ENCODE measurements at places on chromosomes 5 and 9. TPM values are rescaled to one million over a fixed set of nuclear protein-coding genes. Genes with fewer than 3 reads are reported as not detected.

IFNK gene
- not detected for total RNA-seq

RGS7BP gene
- total RNA-seq = not detected

DNA sequence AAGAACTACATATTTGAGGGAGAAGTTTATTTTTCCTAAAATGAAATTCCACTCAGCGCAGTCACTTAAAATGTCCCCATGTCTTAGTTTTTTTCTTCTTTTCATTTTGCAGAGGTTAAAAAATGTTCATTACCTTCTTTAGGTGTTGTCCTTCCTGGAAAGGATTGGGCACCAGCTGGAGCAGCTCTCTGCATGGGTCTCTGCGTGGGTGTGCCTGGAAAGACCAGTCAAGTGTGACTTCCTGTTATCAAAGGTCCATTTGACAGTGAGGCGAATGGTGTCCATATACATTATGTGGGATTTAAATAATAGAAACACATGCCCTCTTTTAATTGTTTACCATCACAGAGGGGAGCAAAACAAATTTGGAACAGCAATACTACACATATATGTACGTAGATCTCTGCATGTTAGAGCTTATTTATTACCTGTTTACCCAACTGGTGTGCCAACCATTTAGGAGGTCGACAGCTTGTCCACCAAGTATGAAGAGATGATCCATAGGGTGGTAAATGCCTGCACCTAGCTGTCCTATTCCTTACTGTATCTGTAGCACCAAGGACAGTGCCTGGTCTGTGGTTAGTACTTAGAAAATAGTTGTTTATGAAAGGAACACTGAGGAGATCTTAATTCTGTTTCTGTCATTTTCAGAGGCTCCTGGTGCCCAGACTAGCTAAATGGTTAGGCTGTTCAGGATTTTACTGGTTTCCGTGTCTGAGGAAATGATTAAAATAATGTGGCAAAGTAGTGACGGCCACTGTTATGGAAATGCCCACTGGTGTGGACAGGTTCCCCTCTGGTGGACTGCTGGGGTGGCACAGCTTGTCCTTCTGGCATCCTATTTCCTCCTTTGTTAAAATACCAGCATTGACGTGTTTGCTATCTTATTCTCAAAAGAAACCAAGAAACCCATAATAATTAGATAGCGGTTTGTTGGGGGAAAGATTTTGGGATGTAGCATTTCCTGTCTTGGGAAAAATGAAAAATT lies 200.4 kb downstream of the MAST4 start:
- no peak for DNase-seq
- no peak overlapping the region for H3K27ac ChIP-seq
- H3K4me1 ChIP-seq = no peaks in the 10 kb centered on the region
- H3K27me3 ChIP-seq = peaks cover 43% of the 10 kb centered on the region

GRCh38 chr5:176659860-176660461 lies 12.7 kb downstream of the TSPAN17 start:
- peaks cover 7% of the 10 kb centered on the region for H3K27me3 ChIP-seq
- no peak for DNase-seq
- H3K4me1 ChIP-seq = peaks cover 33% of the 10 kb centered on the region

- H3K27ac ChIP-seq = no peak overlapping the region
- no peaks in the 10 kb centered on the region for H3K4me1 ChIP-seq
- H3K36me3 ChIP-seq = no peaks in the 10 kb centered on the region
- no peak overlapping the region for H3K4me3 ChIP-seq
- no peak for DNase-seq
- H3K27me3 ChIP-seq = no peaks in the 10 kb centered on the region
Measured at GRCh38 chr5:105274079-105274478, 1711.5 kb upstream of the NUDT12 start.

DNA sequence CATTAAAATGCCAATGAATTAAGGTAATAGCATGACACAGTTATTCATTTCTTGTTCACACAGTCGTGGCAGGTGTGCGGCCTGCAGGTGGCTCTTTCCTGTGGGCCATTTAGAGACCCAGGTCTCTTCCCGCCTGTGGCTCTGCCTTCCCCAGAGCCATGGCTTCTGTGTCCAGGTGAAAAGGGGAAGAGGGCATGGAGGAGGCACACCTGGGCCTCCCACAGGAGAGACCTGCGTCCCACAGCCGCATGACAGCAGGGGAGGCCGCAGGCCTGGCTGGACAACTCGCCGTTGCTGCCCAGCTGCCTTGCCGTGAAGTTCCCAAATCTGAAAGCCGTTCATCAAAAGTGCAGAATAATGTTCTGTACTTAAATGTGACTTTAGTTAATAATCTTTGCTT lies 14.4 kb upstream of the PLEKHG4B start:
- no peaks in the 10 kb centered on the region for H3K36me3 ChIP-seq
- H3K4me3 ChIP-seq = no peak overlapping the region
- H3K27me3 ChIP-seq = no peaks in the 10 kb centered on the region
- no peak overlapping the region for H3K27ac ChIP-seq
- DNase-seq = no peak

MLANA gene
- not detected for total RNA-seq

RXFP3 gene
- total RNA-seq = not detected

DNA sequence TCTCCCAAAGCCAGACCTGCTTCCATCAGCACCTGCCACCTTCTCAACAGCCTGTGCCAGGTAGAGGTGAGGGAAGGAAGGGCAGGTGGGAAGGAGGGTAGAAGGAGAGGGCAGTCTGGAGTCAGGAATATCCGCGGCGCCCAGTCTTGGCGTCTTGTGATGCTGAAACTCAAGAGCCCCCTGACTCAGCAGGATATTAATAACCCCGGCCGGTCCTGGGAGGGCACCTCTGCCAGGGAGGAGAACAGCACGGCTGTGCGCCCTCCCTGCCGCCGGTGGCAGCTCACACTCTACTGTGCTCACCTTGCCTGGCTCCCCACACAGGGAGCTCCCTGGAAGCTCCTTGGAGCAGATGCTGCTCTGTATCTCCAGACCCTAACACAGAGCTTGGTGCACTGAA lies 11.6 kb upstream of the NTNG2 start:
- peaks cover 27% of the 10 kb centered on the region for H3K27me3 ChIP-seq
- DNase-seq = no peak
- no peak overlapping the region for H3K4me3 ChIP-seq

PRRX2 gene
- 0.15 TPM for total RNA-seq

- DNase-seq = peak; percentile 26
- no peaks in the 10 kb centered on the region for H3K27me3 ChIP-seq
- H3K4me3 ChIP-seq = peak overlapping the region; percentile 18
- no peak overlapping the region for H3K27ac ChIP-seq
- peaks cover 5% of the 10 kb centered on the region for H3K36me3 ChIP-seq
- H3K4me1 ChIP-seq = peaks cover 14% of the 10 kb centered on the region
Measured at GRCh38 chr9:88280816-88281382, 107.3 kb upstream of the SPIN1 start.

DNA sequence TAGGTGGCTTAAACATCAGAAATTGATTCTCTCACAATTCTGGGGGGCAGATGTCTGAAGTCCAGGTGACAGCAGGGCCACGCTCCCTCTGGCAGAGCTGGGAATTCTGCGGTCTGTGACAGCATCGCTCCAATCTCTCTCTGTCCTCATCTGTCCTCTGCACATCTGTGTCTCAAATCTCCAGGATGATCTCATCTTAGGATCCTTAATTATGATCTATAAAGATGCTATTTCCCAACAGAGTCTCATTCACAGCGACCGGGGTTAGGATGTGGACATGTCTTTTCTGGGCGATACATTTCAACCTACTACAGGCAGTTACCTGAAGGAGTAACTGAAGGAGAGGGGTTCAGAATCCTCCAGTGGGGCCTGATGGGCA lies 31.4 kb downstream of the ANKRD33B start:
- DNase-seq = no peak
- peaks cover 31% of the 10 kb centered on the region for H3K4me1 ChIP-seq
- no peak overlapping the region for H3K4me3 ChIP-seq
- peaks cover 2% of the 10 kb centered on the region for H3K27me3 ChIP-seq

NMUR2 gene
- not detected for total RNA-seq

- no peak overlapping the region for H3K4me3 ChIP-seq
- H3K27me3 ChIP-seq = no peaks in the 10 kb centered on the region
- DNase-seq = no peak
- H3K4me1 ChIP-seq = peaks cover 10% of the 10 kb centered on the region
Measured at GRCh38 chr5:179967489-179967888, 59.8 kb upstream of the TBC1D9B start.

GRCh38 chr9:83425240-83425639 lies 113.0 kb downstream of the FRMD3 start:
- no peak for DNase-seq
- H3K27ac ChIP-seq = no peak overlapping the region
- H3K4me1 ChIP-seq = no peaks in the 10 kb centered on the region
- no peaks in the 10 kb centered on the region for H3K36me3 ChIP-seq

DNA sequence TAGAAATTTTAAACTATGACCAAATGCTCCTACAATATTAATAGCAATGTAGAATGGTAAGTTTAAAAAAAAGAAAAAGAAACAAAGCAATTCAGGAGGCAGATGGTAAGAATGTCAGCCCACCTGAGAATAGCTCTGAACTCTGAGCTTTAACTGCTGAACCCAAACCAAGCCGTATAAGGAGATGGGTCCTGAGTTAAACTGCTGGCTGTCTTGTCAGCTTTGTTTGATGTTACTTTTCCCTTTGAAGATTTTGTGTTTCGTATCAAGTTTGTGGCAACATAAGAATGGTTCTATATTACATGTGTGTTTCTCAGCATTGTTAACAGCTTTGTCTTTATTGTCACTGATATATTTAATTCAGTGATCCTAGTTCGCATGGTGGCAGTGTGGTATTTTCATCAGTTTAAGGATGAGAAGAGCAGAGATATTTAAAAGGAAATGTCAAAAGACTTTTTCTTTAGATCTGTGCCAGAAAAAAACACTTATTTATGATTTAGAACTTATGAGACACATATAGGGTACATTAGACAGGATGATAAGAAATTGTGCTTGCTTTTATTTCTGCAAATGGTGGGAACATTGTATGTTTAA lies 390.1 kb downstream of the CCDC171 start:
- DNase-seq = no peak
- no peaks in the 10 kb centered on the region for H3K27me3 ChIP-seq
- no peaks in the 10 kb centered on the region for H3K4me1 ChIP-seq
- H3K4me3 ChIP-seq = no peak overlapping the region
- no peak overlapping the region for H3K27ac ChIP-seq

DNA sequence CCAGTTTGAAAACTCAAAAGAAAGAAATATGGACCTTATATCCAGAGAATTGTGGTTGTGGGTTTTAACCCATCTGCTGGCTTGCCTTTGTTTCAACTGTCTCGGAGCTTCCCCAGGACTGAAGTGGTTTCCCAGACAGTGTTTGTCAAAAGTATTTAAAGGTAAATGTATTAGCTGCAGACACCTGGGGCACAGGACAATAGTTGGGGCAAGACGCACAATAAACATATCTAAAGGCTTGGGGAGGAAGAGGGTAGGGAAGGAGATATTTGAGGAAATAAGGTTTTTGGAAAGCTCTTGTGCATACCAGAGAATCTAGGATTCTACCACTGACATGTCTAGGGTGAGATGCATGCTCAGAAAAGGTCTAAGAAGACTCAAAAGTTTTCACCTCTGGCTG lies 99.0 kb downstream of the ADAMTS2 start:
- H3K4me1 ChIP-seq = no peaks in the 10 kb centered on the region
- DNase-seq = no peak
- no peak overlapping the region for H3K4me3 ChIP-seq
- H3K27ac ChIP-seq = no peak overlapping the region
- no peaks in the 10 kb centered on the region for H3K36me3 ChIP-seq

GRCh38 chr5:178487911-178488600 lies 102.1 kb downstream of the COL23A1 start:
- no peaks in the 10 kb centered on the region for H3K27me3 ChIP-seq
- no peak for DNase-seq
- H3K36me3 ChIP-seq = peaks cover 3% of the 10 kb centered on the region

CCL27 gene
- total RNA-seq = not detected

DPP7 gene
- total RNA-seq = 206 TPM

GRCh38 chr9:18849890-18850677 lies 182.9 kb downstream of the SAXO1 start:
- H3K27ac ChIP-seq = no peak overlapping the region
- no peaks in the 10 kb centered on the region for H3K36me3 ChIP-seq
- H3K4me3 ChIP-seq = no peak overlapping the region
- no peaks in the 10 kb centered on the region for H3K4me1 ChIP-seq
- peaks cover 7% of the 10 kb centered on the region for H3K27me3 ChIP-seq

TMEM38B gene
- total RNA-seq = 8.7 TPM

DNA sequence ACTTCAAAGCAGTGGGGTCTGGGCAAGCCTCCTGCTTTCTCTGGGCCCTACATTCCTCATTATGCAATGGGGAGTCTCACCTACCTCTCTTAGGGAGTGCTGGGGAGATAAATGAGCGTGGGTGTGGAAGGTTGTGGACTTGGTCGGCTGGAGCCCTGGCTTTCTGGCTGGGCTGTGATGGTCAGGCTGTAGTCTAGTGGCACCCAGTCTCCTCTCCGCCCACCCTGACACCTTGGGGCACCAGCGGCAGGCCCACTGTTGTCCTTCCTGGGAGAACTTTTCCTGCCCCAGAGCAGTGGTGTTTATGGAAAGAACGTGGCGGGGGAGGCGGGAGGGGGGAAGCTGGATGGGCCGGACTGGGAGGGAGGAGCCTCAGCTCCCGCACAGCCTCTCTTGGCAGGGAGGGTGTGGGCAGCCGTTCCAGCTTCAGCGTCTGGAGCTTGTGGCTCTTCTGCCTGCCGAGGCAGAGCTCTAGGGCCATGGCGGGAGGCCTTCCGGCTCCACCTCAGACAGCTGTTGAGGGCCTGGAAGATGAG lies 4.1 kb downstream of the PTGS1 start:
- no peak overlapping the region for H3K27ac ChIP-seq
- H3K27me3 ChIP-seq = peaks cover 19% of the 10 kb centered on the region
- no peaks in the 10 kb centered on the region for H3K36me3 ChIP-seq
- H3K4me3 ChIP-seq = no peak overlapping the region
- H3K4me1 ChIP-seq = peaks cover 13% of the 10 kb centered on the region
- no peak for DNase-seq

DNA sequence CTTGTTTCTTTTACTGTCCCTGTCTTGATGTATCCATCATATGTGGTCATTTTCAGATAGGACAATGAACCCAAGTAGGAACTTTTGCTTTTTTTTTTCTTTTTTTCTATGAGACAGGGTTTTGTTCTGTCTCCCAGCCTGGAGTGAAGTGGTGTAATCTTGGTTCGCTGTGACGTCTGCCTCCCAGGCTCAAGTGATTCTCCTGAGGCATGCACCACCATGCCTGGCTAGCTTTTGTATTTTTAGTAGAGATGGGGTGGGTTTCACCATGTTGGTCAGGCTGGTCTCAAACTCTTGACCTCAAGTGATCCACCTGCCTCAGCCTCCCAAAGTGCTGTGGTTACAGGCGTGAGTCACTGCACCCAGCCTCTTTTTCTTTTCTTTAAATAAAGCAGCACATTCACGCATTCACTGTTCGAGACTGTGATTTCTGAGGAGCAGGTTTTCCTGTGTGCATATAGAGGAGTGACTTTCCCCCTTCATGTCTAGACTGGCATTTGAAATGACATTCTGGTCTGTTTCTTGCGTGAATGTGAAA lies 448.5 kb downstream of the KDM4C start:
- DNase-seq = no peak
- H3K4me3 ChIP-seq = no peak overlapping the region
- no peaks in the 10 kb centered on the region for H3K4me1 ChIP-seq
- no peaks in the 10 kb centered on the region for H3K36me3 ChIP-seq
- peaks cover 9% of the 10 kb centered on the region for H3K27me3 ChIP-seq

- no peak for DNase-seq
- no peak overlapping the region for H3K4me3 ChIP-seq
- H3K27ac ChIP-seq = no peak overlapping the region
- no peaks in the 10 kb centered on the region for H3K36me3 ChIP-seq
Measured at GRCh38 chr9:135060461-135061116, 26.9 kb upstream of the OLFM1 start.

GRCh38 chr9:108477529-108478006 lies 378.2 kb downstream of the ACTL7B start:
- no peaks in the 10 kb centered on the region for H3K4me1 ChIP-seq
- no peaks in the 10 kb centered on the region for H3K36me3 ChIP-seq
- no peaks in the 10 kb centered on the region for H3K27me3 ChIP-seq
- no peak overlapping the region for H3K4me3 ChIP-seq
- no peak overlapping the region for H3K27ac ChIP-seq

Data from activated CD4-positive, alpha-beta T cell treated with anti-CD3 and anti-CD28 coated beads, Interleukin-2, amount 10 ng/mL, durations not matched to agents 7 days and 5 days (primary cell).